Sciatic nerve (tissue), 2 donors: ENCODE measurements at places on chromosomes 3 and 15.

GRCh38 chr15:38168467-38169070 is 84.1 kb upstream of the SPRED1 start:
- DNase-seq, result no peak

DNA sequence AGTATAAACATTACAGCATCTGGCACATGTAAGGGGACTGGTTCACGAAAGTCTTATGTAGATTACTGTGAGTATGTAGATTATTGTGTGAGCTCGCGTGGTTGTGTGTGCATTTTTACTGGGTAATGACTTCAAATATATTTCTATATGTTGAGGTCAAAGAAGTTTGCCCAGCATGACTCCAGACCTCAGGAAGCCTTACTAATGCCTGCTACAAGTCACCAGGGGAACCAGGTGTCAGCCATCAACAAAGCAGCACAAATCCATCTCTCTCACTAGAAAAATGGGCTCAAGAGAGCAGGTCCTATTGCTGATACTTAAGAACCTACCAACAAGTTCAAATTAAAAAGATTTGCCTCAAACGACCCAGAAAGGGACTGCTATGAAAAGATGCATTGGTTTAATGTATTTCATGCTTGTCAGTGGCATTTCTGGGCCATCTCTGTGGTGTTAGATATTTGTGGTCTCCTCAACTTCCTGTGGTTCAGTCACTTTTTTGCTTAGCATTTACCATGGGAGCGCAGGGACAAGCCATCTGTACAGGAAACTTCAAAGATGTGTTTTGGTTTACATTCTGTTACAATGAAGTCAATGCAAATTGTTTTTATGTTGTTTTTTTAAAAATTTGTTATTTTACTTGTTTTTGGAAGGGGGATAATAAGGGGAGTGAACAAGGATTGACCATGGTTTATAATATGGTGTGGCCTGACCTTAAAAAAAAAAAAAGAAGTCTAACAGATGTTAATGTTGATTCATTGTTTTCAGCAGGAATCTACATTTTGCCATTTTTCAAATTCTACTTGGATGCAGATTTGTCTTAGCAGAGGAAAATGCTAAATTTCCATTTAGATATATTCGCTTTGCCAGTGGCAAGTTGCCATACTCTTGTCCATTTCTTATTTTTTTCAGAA is 172.1 kb upstream of the ADAMTS9 start:
- DNase-seq, result no peak

- DNase-seq, result no peak
These were observed 35.6 kb upstream of the SEC13 start for GRCh38 chr3:10356461-10356981.

DNA sequence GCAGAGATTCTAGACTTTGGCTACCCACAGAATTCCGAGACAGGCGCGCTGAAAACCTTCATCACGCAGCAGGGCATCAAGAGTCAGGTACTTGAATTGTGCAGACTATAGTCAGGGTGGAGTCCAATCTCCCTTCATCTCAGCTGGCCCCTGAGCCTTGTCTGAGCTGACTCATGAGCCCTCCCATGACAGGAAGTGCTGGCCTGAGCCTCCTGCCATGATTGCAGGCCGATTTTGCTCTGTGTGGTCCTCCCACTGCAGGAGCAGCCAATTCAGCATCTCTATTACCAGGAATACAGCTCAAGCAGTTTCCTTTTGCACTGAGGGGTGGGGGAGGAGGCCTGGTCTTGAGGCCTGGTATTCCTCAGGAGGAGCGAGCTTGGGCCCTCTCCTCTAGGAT is 5.5 kb downstream of the AP2M1 start:
- no peak for DNase-seq

DNA sequence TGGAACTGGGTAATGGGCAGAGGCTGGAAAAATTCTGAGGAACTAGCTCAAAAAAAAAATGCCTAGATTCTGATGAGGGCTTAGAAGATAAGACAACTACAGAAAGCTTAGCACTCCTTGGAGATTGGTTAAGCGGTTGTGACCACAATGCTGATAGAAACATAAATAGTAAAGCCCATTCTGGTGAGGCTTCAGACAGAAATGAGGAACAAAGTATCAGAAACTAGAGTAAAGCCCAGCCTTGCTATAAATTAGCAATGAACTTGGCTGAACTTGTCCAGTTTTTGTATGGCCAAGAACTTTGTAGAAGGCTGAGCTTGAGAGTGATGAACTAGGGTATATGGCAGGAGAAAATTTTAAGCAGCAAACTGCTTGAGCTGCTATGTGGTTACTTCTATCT is 25.4 kb downstream of the GOLGB1 start:
- DNase-seq, result no peak

DNA sequence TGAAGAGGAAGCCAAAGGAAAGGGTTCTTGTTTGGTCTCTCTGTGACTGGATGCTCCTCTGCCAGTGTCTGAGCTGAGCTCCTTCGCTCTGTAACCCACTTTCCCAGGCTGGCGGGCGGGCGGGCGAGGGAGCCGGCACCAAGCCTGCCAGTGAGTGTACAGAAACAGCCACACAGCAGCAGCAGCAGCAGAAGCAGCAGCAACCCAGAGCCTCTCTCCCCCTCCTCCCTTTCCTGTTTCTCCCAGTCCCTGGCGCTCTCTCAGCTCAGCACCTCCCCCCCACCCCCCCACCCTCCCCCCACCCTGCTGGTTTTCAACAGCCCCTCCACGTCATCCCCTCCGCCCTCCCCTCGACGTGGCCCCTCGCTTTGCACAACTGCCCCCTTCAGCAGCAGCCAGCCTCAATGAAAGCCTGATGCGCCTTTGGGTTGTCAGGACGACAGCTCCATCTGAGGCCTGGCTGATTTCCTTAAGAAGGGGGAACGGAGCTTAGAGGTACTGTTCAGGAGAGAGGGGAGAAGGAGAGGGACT is at the start of gene LSAMP:
Gene LSAMP (minus strand): TSS at position 177 of the 531 bp plus-strand sequence.
- DNase-seq, result no peak

- no peak for DNase-seq
These were observed 304.2 kb upstream of the LMCD1 start for GRCh38 chr3:8197384-8197783.

GRCh38 chr3:104040896-104041295 is 1325.8 kb upstream of the ALCAM start:
- DNase-seq, result no peak

- peak; percentile 68 for DNase-seq
These were observed 47.0 kb downstream of the ZNF609 start for GRCh38 chr15:64507293-64507802.

DNA sequence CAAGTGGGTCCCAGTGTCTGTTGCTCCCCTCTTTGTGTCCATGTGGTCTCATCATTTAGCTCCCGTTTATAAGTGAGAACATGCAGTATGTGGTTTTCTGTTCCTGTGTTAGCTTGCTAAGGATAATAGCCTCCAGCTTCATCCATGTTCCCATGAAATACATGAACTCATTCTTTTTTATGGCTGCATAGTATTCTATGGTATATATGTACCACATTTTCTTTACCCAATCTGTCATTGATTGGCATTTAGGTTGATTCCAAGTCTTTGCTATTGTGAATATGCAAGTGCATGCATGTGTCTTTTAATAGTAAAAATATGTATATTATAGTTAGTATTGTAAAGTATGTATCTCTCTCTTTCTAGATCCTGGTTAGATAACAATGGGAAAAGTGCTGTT is 53.9 kb downstream of the TCAIM start:
- DNase-seq, result no peak

DNA sequence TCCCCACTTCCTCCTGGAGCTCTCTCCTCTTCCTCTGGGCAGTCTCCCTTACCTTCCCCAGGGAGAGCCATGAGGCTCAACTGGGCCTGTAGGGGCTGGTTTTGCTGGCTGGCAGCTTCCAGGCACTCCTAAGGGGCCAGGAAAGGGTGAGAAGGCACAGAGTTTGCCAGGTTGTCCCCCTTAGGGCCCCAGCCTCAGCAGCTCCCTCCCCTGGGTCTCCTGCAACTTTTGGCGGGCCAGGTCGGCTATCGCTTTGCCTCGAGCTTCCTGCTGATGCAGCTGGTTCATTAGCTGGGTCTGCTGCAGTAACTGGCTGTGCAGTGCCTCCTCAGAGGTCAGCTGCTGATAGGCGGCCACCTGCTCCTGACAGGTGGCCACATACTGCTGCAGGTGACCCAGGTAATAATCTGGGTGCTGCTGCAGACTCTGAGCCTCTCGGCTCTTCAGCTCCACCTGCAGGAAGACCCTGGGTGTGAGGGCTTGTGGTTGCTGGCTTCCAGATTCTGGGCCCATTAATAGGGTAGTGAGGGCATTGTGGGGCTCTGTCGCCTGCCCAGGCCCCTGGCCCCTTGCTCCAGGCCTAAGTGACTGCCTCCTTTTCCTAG is 29.7 kb upstream of the OR4F6 start:
- no peak for DNase-seq

DNA sequence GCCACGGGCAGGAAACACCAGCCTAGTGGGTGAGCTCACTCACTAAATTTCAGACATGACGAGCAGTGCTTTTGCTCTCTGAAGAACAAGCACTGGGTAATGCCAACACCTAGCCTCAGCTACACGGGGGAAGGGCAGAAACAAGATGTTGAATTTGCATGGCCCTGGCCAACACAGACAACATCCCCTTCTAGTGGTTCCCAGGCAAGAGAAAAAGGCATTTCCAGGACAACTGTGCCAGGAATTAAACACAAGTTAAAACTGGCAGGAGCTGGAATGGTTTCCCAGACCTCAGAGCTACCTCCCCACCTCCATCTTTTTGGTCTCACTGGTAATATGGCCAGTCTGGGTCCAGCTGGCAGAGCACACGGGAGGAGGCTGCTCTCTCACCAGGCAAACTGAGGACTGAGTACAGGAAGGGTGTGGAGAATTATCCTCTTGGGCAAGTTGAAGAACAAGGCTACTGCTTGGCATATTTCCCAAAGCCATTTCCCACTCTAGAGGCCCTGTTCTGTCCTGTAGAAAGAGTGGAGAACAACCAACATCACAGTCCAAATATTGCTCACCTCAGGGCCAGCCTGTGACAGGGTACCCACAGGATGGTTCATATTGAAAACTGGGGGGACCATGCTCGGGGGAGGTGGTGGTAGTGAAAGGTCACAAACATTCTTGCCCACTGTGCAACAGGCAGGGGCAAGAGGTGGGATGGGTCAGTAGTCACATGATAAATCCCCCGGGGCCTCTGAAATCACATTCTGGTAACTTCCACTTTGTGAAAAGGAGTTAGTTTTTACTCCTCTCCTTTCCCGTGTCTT is 26.5 kb downstream of the TSPAN3 start:
- DNase-seq, result no peak

- DNase-seq, result no peak
These were observed 96.4 kb downstream of the NSUN3 start for GRCh38 chr3:94159062-94159828.

- DNase-seq, result peak; percentile 52
These were observed 48.0 kb upstream of the KLF13 start for GRCh38 chr15:31278544-31279220.

GRCh38 chr15:85625856-85626255 is 168.9 kb downstream of the KLHL25 start:
- DNase-seq, result no peak

- DNase-seq, result no peak
These were observed 4.3 kb downstream of the CHAC1 start for GRCh38 chr15:40957581-40958051.

DNA sequence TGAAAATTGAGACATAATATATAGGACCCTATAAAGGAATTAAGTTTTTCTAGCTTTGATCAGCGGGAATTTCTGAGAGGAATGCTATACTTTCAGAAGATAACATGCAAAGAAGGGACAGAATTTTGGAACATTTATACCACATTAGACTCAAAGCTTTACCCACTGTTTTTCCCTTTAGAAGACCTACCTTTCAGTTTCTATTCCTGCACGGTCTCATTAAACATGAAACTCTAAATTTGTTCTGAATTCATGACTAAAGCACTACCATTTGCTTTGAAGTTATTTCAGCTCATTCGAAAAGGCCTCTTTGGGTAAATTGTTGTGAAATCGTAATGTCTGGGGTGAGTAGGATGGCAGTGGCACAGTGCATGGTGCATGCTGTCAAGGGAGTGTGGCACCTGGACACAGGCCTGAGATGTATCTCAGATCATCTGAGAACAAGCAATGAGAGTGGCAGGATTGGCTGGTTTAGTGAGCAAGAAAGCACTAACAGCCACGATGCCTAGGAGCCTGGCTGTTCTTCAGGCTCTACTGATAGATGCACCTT is 42.5 kb downstream of the CHCHD4 start:
- no peak for DNase-seq

DNA sequence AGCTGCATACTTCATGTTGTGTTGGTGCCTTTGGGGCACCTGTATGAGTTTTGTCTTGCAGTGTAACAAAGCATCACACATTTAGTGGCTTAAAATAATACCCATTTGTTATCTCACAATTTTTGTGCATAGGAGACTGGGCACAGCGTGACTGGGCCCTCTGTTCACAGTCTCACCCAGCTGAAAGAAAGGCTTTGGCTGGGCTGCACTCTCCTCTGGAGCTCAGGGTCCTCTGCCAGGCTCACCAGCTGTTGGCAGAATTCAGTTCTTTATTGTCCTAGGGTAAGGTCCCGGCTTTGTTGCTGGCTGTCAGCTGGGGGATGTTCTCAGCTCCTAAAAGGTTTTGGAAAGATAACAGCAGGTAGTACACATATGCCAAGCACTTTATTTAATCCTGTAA is 263.3 kb downstream of the CLSTN2 start:
- no peak for DNase-seq

DNA sequence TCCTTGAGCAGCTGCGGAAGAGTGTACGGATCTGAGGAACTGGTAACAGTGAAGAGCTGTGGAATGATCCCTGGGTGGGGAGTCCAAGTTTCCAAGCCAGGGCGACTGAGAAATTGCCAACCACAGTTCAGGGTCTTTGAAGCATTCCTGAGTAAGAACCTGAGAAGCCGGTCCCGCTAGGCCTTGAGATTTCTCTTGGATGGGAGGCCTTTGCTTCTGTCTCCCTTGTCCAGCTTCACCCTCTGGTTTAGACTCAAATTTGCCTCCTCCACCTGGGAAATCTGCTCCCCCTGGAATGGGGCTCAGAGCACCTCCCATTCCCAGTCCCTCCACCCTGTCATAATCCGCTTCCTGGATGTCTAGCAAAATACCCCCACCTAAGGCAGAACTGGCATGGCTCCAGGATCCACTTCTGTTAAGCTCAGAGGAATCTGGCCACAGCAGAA is 127.7 kb upstream of the DLG1 start:
- peak; percentile 58 for DNase-seq

GRCh38 chr15:63077952-63078351 is 35.4 kb downstream of the TPM1 start:
- no peak for DNase-seq

DNA sequence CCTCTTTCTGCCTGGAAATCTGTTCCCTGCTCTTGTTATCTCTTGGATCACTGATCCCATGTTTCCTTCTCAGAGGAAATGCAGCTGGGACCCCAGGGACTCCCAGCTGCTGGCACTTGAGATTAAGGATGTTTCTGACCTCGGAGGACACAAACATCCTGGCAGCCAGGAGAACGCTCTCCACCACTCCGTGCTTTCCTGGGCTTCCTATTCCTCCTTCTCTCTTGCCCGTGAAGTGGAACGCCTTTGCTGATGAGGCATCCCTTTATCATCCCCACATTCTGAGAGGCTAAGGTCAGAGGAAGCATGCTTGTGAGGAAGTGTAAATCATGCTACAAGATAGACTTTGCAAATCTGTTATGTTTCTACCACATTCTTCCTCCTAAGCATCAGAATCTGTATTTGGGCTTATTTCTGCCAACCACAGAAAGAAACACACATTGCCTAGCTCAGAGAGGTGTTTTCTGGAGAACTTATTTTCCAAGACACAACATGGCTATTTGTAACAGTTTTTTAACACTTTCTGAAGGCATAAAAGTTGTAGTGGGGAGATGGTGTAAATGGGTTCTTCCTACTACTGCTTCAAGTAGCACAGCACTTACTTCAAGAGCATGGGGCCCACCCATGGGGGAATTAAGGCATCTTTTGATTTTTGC is 25.6 kb upstream of the LDHAL6B start:
- no peak for DNase-seq
